ENCODE measurements at places on chromosomes 4 and X.

DNA sequence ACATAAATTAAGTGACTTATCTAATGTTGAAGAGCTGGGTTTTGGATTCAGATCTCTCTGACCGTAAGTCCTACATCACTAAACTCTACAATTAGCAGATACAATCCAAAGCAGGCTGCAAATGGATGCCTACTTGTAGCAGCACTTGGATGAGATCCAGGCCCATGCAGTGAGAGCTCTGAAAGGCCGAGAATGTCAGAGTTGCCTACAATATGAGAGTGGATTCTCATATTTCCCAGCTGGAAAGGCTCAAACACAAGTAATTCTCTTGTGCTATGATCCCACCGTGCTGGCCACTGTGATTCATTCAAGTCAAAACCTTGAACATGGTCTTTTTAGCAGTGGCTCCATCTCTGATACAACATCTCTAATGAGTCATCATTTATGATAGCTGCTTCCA is 125.4 kb upstream of the CHRDL1 start:
- no peaks in the 10 kb centered on the region for H3K4me1 ChIP-seq
- no peaks in the 10 kb centered on the region for H3K36me3 ChIP-seq
- no peak overlapping the region for H3K4me3 ChIP-seq
- DNase-seq: no peak

- no peak overlapping the region for H3K27ac ChIP-seq
- H3K4me3 ChIP-seq: no peak overlapping the region
- no peak for DNase-seq
- no peaks in the 10 kb centered on the region for H3K36me3 ChIP-seq
- no peaks in the 10 kb centered on the region for H3K27me3 ChIP-seq
Measured at GRCh38 chr4:100246697-100247096, 56.4 kb upstream of the DDIT4L start.

DNA sequence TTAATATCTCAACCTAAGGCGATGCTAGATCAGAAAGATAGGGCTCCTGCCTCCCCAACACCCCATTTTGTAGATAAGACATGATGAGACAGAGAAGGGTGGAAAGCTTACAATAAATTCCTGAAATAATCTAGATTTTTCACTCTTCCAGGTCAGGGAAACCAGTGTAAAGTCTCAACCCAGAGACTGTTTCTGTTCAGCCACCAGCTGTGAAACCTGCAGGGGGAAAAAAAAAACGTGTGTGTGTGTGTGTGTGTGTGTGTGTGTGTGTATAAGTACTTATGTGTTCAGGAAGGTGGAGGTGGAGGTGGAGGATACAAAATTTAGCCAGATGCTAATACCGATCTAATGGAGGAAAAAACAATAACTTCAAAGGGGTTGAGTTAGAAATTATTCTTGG is 773 bp upstream of the ITM2A start:
- DNase-seq: no peak
- H3K36me3 ChIP-seq: no peaks in the 10 kb centered on the region
- no peak overlapping the region for H3K4me3 ChIP-seq
- peaks cover 4% of the 10 kb centered on the region for H3K27me3 ChIP-seq

DNA sequence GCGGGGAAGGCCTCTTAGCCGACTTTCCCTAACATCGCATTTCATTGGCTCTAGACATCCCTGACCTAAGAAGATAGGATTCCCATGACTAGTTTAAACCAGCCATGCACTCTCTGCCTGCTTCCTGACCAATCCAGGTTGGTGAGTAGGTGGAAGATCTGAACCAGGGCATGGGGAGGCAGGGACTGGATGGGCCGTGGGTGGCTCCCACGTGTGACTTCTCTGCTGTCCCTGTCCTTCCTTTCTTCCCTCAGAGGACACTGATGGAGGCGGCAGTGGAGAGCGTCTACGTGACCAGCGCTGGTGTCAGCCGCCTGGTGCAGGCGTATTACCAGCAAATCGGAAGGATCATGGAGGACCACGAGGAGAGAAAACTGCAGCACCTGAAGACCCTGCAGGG is 90.7 kb downstream of the EVC start:
- no peak overlapping the region for H3K27ac ChIP-seq
- H3K36me3 ChIP-seq: no peaks in the 10 kb centered on the region
- DNase-seq: no peak
- no peaks in the 10 kb centered on the region for H3K4me1 ChIP-seq
- H3K27me3 ChIP-seq: no peaks in the 10 kb centered on the region

DNA sequence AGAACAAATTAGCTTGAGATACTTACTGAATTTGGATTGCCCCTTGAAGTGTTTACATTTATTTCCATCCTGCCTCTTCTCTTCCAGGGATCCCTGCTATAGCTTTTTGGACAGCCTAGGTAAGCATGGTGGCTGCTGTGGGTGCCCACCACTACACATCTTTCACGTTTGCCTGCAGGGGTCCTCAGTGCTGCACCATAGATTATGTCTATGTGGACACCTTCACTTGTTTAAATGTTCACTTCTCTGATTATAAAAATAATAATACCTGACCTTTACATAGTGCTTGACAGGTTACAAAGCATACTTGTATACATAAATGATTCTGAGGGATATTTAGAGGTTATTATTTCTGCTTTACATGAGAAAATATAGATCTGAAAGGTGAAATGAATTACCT is 67.9 kb upstream of the SLC4A4 start:
- H3K4me3 ChIP-seq: no peak overlapping the region
- H3K4me1 ChIP-seq: no peaks in the 10 kb centered on the region
- no peaks in the 10 kb centered on the region for H3K27me3 ChIP-seq
- DNase-seq: peak; percentile 37
- no peaks in the 10 kb centered on the region for H3K36me3 ChIP-seq
- no peak overlapping the region for H3K27ac ChIP-seq

- H3K27ac ChIP-seq: no peak overlapping the region
- no peak for DNase-seq
Measured at GRCh38 chr4:182434720-182435119, 191.5 kb downstream of the TENM3 start.

- no peaks in the 10 kb centered on the region for H3K4me1 ChIP-seq
- no peaks in the 10 kb centered on the region for H3K27me3 ChIP-seq
- no peak for DNase-seq
- no peaks in the 10 kb centered on the region for H3K36me3 ChIP-seq
- H3K4me3 ChIP-seq: no peak overlapping the region
Measured at GRCh38 chr4:104941661-104942062, 205.0 kb upstream of the TET2 start.

DNA sequence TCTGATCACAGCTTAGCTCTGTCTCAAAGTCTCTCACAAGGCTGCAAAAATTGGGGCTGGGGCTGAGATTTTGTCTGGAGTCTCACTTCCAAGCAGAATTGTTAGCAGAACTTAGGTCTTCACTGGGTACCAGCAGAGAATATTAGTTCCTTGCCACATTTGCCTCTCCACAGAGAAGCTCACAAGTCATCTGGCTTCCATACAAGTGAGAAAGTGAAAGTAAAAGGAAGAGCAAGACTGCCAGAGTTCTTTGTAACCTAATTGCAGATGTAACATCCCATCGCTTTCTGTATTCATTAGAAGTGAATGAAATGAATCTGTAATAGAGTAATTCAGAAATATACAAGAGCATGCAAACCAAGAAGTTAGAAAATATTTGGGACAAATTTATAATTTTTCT is 624.1 kb upstream of the GNPDA2 start:
- DNase-seq: no peak
- H3K36me3 ChIP-seq: no peaks in the 10 kb centered on the region
- no peak overlapping the region for H3K4me3 ChIP-seq
- H3K4me1 ChIP-seq: no peaks in the 10 kb centered on the region
- H3K27me3 ChIP-seq: no peaks in the 10 kb centered on the region
- no peak overlapping the region for H3K27ac ChIP-seq

DNA sequence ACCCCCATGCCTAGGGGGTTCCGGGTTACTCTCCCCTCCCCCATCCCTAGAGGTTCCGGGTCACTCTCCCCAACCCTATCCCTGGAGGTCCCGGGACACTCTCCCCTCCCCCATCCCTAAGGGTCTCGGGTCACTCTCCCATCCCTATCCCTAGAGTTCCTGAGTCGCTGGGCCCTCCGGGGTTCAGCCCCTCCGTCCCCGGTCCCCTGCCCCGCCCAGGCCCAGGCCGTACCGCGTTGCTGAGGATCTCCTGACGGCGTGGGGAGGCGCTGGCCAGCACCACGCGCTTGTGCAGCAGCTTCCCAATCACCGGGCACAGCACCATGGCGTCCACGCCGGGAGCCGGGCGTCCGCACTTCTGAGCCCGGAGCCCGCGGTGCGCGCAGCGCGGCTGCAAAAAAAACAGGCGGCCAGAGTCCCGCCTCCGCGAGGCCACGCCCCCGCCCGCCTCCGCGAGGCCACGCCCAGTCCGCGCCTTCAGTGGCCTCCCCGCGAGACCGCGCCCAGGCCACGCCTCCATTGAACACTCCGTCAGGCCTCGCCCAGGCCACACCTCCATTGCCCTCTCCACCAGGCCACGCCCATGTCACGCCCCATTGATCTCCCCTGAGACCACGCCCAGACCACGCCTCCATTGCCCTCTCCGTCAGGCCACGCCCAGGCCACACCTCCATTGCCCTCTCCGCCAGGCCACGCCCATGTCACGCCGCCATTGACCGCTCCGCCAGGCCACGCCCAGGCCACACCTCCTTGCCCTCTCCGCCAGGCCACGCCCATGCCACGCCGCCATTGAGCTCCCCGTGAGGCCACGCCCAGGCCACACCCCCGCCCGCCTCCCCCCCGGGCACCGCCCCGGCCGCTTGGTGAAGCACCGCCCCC is at the start of gene ASMTL:
ASMTL (minus strand) TSS at position 394 of the 879 bp plus-strand sequence; CDS start at position 325, 69 bp downstream.
- H3K36me3 ChIP-seq: no peaks in the 10 kb centered on the region
- no peaks in the 10 kb centered on the region for H3K27me3 ChIP-seq
- peak within 1 kb of the TSS; percentile 94 for H3K27ac ChIP-seq
- H3K4me3 ChIP-seq: peak within 1 kb of the TSS; percentile 79

DNA sequence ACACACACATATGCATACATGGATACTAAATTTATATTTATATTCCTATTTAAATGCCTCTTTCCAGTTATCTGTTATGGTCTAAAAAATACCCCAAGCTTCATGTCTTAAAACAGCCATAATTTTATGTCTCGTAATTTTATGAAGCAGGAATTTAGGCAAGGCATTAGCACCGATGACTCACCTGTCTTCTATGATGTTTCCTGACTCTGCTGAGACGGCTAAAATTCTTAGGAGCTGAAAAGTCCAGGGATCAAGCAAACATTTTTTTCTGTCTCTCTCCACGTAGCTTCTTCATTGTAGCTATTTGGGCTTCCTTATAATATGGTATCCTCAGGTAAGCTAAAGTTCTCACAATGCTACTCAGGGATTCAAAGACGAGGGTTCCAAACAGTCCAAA is 930.3 kb downstream of the STIM2 start:
- H3K27ac ChIP-seq: no peak overlapping the region
- no peak overlapping the region for H3K4me3 ChIP-seq
- no peaks in the 10 kb centered on the region for H3K27me3 ChIP-seq
- DNase-seq: no peak

DNA sequence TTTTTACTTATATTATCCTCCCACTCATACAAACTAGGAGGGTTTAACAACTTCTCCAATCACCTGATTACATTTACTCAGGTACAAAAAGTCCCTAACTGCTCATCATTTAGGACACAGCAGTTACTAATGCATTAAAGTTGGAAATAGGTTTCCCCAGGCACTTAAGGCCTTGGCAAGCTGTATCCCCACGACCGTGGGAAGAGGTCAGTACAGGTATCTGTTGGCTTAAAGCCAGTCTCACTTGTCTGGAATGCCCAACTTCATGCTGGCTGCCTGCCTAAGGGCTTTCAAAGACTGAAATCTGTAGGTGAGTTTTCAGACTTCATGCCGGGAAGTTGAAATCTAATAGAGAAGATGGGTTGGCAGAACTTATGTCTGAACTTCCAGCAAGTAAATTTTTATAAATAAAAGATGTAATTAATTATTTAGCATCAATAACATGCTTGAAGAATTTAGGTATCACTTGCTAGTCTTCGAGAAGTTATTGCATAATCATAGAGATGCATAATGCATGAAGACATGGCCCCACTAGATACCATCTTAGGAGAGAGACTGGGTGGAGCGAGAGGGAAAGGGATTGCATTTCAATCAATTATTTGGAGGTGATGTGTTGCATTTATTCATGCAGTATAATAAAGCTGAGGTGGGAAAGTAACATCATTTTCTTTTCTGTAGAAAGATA is 54.2 kb downstream of the SCD5 start:
- H3K4me1 ChIP-seq: no peaks in the 10 kb centered on the region
- H3K27me3 ChIP-seq: no peaks in the 10 kb centered on the region
- H3K36me3 ChIP-seq: no peaks in the 10 kb centered on the region
- no peak overlapping the region for H3K4me3 ChIP-seq
- no peak for DNase-seq
- H3K27ac ChIP-seq: no peak overlapping the region

DNA sequence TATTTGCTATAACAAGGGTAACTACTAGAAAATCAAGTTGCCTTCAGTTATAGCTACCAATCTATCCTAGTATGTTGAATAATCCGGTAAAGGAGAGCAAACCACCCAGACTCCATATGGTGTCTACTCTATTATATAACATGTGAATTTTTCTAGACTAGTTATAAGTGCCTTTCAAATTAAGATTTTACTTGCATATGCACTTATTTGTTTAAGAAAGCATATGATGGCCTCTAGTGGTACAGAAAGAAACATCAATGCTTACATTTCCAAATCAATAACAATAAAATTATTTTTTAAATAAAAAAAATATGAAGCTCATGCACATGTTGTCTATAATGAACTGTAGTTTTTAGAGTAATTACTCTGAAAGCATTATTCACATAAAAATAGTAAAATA is 1516.4 kb upstream of the PABPC4L start:
- H3K27me3 ChIP-seq: no peaks in the 10 kb centered on the region
- no peak overlapping the region for H3K4me3 ChIP-seq
- DNase-seq: no peak
- no peak overlapping the region for H3K27ac ChIP-seq
- no peaks in the 10 kb centered on the region for H3K36me3 ChIP-seq

DNA sequence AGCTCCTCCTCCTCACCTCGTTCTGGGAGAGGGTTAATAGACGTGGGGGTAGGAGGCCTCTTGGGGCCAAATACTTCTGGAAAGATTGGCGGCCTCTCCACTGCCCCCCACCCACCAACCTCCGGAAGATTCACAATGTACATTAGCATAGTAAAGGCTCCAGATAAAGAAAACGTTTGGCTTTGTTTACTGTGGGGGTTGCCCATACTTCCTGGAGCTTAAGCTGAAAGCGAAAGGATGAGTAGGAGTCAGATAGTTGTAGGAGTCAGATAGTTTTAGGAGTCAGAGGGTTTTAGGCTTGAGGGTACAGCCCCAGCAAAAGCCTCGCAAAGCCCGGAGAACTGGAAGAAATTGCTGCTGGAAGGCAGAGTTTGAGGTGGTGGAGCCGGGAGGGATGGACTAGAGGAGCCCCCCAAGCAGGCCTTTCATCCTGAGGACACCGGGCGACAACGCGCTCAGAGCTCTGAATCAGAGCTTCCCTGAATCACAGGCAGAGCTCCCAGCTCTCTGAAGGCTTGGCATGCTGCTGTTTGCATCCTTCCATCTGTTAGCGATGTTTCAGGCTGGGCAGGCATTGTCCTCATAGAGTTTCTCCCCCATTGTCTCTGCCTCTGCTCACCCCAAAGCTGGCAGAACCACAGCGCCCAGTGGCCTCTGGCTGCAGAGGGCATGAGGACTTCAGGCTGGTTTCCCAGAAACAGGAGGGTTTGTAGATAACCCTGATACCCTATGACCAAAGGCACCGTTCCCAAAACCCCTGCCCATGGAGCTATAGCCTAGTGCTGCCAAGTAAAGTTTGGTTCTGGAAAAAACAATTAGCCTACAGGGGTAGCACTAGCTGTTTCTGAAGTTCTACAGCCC is 280.7 kb downstream of the BCOR start:
- no peaks in the 10 kb centered on the region for H3K36me3 ChIP-seq
- H3K27ac ChIP-seq: peak overlapping the region; percentile 27
- no peak overlapping the region for H3K4me3 ChIP-seq
- no peaks in the 10 kb centered on the region for H3K27me3 ChIP-seq
- peaks cover 25% of the 10 kb centered on the region for H3K4me1 ChIP-seq

GRCh38 chrX:129522184-129523078 is 859 bp downstream of the SMARCA1 start:
- peak overlapping the region; percentile 83 for H3K4me3 ChIP-seq
- peak; percentile 44 for DNase-seq
- no peaks in the 10 kb centered on the region for H3K36me3 ChIP-seq
- peaks cover 9% of the 10 kb centered on the region for H3K4me1 ChIP-seq
